ENCODE measurements at places on chromosomes 3 and 15.

- no peak for DNase-seq
These were observed 115.7 kb downstream of the AKAP13 start for GRCh38 chr15:85496151-85496550.

- DNase-seq = no peak
These were observed 69.5 kb upstream of the CMC1 start for GRCh38 chr3:28171962-28172361.

- no peak for DNase-seq
These were observed 48.2 kb upstream of the PYDC2 start for GRCh38 chr3:191412759-191413158.

DNA sequence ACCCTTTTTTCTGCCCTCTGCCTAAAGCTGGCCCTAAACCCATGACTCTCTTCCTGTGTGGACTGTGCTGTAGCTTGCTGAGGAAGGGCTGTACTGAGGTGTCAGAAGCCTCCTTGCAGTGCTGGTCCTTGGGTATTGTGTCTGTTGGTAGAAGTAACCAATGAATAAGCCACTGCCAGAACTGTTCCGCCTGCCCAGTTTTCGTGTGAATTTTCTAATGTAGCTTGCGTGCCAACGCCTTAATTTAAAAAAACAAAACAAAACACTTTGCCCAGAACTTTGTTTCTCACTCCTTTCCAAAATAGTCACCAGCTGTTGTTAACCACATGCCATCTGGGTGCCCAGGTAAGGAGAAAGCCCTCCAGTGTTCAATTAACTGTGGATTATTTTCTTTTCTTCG lies 101.9 kb downstream of the KLHL25 start:
- DNase-seq = no peak

DNA sequence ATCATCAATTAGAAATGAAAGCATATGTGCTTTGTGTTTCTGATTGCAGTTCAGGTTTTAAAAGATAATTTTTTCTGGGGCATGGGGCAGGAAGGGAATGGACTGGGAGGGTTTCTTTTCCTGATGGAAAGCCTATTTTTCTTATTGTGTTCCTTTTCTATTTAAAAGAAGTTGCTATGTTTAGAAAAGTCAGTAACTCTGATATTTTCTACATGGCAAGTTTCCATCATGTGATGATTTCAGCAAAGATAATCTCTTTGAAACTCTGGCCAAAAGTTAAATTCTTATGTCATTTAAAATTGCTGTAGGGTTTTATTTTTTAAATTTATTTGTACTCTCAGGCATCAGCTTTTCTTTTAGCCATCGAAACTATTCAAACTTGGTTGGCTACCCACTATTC lies 601.2 kb downstream of the FOXP1 start:
- no peak for DNase-seq

GRCh38 chr3:64502284-64502683 lies 185.5 kb downstream of the ADAMTS9 start:
- DNase-seq = no peak

DNA sequence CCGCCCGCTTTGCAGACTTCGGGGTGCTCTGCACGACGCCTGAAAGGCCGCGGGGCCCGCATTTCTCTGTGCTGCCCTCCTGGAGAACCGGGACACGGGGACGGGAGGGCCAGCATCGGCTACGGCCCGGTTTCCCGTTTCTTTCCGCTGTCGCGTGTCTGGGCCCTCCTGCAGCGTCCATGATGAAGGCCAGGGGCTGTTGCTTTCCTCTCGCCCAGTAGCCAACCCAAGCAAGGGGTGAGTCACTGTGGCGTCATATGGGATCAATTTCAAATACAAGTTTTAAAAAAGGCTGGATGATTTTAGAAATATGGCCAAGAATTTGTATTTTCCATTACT lies 435 bp downstream of the SLC35G2 start:
- no peak for DNase-seq

DNA sequence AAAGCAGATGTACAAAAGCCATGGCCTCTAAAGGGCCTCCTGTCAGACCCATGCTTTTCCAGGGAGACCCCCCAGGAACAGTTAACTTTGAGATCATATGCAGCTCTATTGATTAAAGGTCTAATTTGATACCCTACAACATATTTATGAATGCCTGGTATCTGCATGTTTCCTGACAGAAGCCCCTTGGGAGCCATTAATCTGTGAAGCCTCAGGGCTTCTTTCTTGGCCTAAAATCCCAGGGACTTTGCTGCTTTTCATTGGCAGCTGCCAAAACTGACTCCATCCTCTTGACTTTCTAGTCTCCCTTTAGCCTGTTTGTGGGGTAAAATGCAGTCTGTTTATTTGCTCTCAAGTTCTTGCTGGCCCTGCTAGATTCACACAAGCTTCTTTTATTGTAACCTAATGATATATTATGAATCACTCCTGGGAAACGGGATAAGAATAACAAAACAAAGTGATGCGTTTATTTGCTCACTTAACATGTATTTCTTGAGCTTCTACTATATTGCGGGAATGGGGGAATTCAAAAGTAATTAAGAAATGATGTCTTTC lies 257.0 kb downstream of the LSAMP start:
- DNase-seq = no peak

DNA sequence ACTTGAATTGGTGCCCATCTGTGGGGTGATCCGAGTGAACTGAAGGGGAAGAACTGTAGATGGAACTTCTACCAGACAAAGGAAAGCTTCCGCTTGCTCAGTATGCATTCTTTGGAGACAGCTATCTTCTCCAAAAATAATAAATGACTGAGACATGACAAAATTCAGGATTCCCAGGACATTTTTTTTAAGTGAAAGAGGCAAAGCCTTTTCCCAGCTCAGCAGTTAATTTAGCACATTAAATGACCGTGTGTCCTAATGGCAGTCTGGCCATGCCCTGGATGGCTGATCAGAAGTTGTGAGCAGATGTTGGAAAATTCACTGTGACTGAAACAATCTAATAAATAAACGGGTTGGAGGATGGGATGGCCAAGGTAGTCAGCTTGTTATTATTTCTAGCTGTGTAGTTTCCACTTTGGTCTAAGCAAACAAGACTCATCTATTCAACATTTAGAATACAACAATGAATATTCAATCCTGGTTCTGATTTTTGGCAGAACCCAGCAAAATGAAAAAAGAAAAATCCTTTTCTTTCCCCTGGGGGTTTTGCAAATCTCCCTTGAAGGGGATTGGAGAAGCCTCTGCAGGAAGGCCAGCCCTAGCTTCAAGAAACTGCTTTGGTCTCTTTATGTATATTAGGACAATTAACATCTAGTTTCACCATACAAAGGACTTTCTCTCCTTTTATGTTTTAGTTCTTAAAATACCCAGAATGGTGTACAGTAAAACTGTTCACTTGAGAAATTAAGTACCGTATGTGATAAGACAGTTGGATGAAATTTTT lies 540.9 kb upstream of the MDFIC2 start:
- DNase-seq = no peak

- DNase-seq = no peak
These were observed 247.4 kb downstream of the WDR72 start for GRCh38 chr15:53512029-53512428.

GRCh38 chr15:77810130-77810571 lies 177.4 kb upstream of the LINGO1 start:
- no peak for DNase-seq

GRCh38 chr3:42601896-42602581 lies 1.6 kb downstream of the NKTR start:
- no peak for DNase-seq

DNA sequence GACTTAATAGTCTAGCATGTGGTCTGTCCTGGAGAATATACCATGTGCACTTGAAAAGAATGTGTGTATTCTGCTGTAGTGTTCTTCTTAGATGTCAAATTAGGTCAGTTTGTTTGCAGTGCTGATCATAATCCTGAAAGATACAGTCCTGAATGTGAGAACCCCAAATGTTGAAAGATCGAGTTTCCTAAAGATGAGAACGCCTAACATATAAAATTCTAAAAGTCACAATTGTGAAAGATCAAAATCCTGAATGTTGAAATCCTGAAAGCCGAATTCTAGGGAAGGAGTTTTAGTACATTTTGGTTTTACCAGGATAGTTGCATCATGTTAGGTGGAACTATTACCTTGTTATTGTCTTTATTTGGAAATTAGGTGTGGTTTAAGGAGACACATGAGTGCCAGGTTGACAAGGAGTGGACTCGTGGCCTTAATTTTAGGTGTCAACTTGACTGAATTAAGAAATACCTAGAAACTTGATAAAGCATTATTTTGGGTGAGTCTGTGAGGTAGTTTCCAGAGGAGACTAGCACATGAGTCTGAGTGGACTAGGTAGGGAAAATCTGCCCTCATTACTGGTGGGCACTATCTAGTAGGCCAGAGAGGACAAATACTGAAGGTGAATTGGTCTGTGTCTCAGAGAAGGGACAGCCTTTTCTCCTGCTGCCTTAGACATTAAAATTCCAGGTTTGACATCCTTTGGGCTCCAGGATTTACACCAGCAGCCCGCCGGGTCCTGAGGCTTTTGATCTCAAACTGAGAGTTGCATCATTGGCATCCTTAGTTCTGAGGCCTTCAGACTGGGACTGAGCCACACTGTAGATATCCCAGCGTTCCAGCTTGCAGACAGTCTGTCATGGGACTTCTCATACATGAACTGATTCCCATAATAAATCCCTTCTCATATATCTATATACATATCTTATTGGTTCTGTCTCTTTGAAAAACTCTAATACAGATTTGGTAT lies 77.1 kb downstream of the LRRC28 start:
- DNase-seq = no peak

DNA sequence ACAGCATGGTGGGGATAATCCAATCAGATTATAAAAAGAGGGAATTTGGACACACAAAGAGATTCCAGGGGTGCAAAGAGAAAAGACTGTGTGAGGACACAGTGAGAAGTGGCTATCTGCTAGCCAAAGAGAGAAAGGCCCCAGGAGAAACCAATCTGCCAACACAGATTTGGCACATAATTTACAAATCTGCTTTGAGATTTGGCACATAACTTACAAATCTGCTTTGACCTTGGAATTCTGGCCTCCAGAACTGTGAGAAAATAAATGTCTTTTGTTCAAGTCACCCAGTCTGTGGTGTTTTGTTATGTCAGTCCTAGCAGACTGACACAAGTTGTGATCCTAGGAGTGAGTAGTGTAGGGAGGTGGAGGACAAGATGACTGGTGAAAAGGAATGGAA lies 3.5 kb upstream of the TM4SF18 start:
- DNase-seq = no peak

- no peak for DNase-seq
These were observed 516.0 kb downstream of the OTOL1 start for GRCh38 chr3:162012633-162013032.

DNA sequence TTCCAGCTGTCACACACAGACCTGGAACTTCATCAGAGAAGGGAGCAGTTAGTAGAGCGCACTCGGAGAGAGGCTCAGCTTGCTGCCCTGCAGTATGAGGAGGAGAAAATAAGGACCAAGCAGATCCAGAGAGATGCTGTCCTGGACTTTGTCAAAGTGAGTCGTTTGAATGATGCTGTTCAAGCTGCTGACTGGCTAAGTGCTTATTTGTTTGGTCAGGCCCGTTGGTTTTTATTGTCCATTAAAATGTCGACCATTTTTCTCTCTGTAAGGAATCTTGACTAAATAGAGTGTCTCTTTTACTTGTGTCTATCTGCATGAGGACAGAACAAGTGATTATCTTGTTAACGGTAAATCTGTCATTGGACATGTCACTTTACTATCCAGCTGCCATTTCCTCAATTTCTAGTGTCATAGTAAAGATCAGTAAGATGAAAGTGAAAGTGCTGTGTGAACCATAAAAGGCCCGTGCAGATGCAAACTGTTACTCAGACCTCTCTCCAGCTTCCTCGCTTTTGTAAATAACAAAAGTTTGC lies 56.9 kb downstream of the LRCH3 start:
- no peak for DNase-seq

- DNase-seq = no peak
These were observed 1.8 kb downstream of the MKRN2 start for GRCh38 chr3:12558706-12559105.

DNA sequence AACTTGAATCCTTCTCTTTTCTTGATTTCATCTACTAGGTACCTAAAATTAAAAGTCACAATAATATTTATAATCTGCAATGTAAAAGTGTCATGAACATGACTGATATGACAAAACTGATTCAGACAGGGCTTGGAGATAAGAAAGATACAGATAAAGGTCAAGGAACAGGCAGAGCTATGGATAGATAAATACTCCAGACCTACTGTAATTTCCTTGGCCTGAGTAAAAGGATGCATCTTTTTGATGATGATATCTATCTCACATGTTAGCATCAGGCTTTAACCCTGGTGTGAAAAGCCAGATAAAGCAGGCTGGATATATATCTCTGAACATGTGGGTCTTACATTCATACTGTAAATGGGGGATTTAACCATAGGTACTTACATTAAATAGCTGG lies 108.1 kb downstream of the GADL1 start:
- DNase-seq = no peak

- DNase-seq = no peak
These were observed 57.9 kb downstream of the TCAIM start for GRCh38 chr3:44396200-44397171.

GRCh38 chr3:159637883-159638542 lies 350.6 kb upstream of the IL12A start:
- no peak for DNase-seq

GRCh38 chr3:180417241-180417640 lies 184.7 kb upstream of the TTC14 start:
- no peak for DNase-seq

DNA sequence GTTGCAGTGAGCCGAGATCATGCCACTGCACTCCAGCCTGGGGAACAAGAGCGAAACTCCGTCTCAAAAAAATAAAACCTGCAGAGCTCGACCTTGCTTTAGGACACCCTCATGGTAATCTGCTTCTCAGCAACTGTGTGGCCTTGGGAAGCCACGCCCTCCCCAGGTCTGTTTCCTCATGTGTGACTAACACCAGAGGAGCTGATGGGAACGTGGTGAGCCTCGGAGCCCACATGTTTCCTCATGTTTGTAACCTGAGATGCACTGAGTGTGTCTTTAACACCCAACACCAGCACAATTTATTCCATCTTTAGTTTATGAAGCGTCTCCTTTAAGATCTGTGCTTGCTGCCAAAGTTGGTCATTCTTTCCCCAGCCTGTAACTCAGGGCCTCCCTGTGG lies 142.8 kb downstream of the OCA2 start:
- no peak for DNase-seq

- no peak for DNase-seq
These were observed 4.2 kb upstream of the EFHB start for GRCh38 chr3:19938295-19938627.

- DNase-seq = no peak
These were observed 72.9 kb downstream of the GLDN start for GRCh38 chr15:51414256-51414860.

DNA sequence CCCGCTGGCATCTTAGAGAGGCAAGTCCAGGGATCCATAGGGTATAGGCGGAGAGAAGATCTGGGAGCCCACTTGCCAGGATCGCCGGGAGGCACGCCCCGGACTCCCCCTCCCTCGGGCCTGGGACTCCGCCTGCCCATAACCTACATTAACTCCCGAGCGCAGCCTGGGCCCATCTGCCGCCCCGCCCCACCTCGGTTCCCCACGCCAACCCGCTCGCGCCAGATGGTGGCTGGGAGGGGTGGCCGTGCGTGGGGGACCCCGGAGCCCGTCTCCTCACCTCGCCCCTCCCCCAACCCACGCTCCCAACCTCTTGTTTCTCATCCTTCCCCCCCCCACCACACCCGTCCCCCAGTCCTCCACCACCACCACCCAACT lies 1.7 kb upstream of the DLL4 start:
- no peak for DNase-seq

GRCh38 chr3:137105277-137105977 lies 147.6 kb downstream of the IL20RB start:
- DNase-seq = peak; percentile 31

GRCh38 chr3:21435871-21436270 lies 315.1 kb downstream of the ZNF385D start:
- no peak for DNase-seq
